ENCODE measurements at places on chromosomes 13 and 19.

DNA sequence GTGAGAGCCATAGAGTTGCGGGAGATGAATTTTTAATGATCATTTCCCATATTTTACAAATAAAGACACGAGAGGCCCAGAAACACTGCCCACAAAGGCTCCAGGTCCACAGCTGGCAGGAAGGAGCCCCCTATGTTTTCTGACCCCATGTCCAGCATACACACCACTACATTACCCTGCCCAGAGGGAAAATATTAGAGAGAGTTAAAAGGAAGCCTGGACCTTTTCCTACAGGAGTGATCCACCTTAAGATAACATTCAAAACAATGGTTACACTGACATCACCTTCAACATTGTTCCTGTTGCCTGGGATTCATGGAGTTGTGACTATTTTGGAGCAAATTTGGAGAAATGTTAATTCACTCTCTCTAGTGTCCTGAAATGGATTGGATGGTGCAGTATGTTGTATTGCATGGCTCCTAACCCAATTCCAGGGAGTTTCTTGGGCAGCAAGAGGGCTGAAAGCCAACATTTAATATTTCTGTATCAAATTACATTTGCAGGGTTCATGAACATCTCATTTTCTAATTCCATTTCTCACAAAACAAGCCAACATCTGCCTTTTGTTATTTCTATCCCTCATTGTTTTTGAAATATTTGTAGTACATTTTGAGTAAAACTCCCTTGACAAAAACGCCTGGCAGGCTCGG lies 172.5 kb downstream of the DLEU7 start:
- DNase-seq, result no peak

DNA sequence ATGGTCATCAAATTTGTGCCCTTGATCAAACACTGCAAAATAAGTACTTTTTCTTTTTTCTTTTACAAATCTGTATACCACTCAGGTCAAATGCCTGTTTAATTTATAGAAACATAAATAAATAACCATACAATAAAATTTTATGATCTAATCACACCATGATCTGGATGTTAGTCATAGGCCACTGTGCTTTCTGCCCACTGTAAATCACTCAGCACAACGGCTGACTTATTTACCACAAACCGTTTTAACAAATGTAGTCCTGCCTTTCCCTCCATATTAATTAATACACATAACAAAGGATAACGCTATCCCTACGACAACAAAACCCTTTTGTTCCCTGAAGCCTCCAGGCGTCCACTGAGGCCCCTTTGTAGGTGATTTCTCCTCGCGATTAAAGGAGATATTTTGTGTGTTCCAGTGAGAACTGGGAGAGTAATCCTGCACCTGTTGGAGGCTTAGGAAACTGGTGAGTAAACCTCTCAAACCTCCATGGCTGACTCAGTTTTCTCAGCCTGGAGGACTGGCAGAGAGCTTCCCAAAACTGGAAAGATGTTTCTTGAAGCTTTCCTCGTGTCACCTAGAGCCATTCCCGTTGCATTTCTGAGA lies 477.1 kb upstream of the SGCG start:
- DNase-seq, result no peak

- DNase-seq, result no peak
Measured at GRCh38 chr19:40446263-40446784, 2.2 kb upstream of the SERTAD3 start.

DNA sequence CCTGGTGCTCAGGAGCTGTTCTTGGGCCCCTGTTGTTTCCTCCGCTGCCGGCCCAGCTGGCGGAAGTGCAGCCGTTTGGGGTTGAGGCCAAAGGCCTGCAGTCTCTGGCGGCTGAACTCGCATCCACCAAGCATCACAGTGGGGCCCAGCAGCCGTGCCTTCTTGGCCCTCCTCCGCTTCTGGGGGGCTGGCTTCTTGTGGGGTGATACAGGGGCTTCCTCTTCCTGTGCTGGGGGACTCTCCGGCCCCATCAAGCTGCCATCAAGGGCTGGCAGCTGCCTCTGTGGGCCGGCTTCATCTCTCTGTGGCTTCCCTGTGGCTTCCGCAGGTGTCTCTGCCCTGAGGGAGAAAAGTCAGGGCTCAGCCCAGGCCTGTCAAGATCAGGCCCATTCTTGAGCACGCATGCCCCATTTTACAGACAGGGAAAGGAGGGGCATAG lies 10.3 kb downstream of the ATG4D start:
- DNase-seq, result peak; percentile 55

GRCh38 chr19:1169921-1170885 lies 3.9 kb downstream of the SBNO2 start:
- no peak for DNase-seq

- no peak for DNase-seq
Measured at GRCh38 chr13:39209731-39210531, 171.7 kb downstream of the NHLRC3 start.

GRCh38 chr13:110126391-110126961 lies 180.5 kb downstream of the COL4A1 start:
- DNase-seq, result no peak

DNA sequence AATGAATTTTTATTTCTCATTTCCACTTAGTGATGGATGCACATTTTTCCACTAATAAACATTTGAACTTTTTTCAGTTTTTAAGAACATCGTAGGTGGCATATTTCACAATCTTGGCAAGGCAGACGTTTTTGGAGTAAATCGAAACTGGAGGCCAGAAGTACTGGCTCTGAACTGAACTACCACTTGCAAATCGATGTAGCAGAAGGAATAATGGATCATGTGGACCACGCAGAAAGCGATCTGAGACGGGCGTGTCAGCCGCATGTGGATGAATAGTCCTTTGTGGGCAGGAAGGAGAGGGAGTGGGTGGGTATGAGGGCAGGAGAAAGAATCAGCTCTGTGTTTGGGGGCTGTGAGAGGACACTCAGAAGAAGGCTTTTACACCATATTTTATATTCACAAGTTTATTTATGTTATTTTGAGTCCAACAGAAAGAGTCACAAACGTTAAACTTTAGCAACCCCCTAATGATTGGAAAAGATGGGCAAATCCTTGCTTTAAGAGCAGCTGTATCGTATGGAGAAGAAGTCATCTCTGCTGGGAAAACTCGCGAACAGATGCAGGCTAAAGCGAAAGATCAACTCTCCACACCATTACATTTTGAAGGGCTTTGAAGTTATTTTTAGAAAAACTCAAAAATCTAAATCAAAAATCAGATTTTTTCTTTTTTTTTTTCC lies 90.5 kb downstream of the COL4A2 start:
- DNase-seq, result no peak

GRCh38 chr13:78286748-78287147 lies 316.6 kb downstream of the POU4F1 start:
- DNase-seq, result no peak

DNA sequence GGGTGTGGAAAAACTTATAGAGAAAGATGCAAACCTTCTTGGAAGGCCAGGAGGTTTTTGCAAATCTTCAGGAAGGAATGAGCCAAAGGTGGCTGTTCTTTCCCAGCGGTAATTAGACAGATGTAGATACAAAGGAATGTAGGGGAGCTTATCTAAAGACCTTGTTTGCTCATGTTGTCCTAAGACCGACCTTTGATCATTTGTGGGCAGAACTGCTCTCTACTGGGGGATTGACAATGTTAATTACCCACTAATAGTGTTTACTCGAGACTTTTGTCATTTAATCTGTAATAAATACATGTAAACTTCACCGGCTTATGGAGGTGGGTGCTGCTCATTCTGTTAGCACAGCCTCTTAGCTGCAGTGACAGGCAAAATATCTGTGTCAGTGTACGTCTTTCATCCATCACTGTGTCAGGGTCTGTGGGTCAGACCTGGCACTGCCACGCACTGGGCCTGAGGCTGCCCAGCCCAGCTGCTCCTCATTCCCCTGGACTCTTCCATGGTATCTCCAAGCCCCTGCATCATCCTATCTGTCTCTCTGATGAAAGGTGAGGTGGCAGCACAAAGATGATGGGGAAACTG lies 68.3 kb downstream of the ZNF431 start:
- no peak for DNase-seq

DNA sequence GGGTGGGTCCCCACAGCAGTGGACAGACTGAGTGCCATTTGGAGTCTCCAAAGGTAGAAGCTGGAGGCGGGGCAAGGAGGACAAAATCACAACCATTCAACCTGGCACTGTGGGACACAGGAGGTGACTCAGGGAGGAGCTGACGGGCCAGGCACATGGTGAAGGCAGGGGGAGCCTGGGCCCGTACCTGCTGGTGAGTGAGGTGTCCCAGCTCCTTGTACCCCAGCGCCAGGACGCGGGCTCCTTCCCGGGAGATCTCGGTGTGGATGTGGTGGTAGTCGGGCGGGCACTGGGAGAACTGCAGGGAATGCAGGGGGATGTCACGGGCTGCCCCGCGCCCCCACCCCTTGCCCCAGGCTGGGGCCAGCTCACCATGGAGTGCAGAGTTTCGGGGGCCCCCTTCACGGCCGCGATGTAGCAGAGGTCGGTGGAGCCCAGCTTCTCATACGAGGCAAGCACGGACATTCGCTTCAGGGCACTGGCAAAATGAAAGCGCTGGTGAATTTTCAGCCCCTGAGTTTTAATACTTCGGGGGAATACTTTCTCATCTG lies 9.8 kb downstream of the ATP13A1 start:
- DNase-seq, result no peak

GRCh38 chr13:43227721-43228120 lies 204.3 kb downstream of the DNAJC15 start:
- no peak for DNase-seq

GRCh38 chr13:44815623-44816022 lies 173.6 kb downstream of the NUFIP1 start:
- peak; percentile 61 for DNase-seq

- DNase-seq, result no peak
Measured at GRCh38 chr19:21705393-21705792, 62.0 kb downstream of the ZNF100 start.

GRCh38 chr19:30854207-30854606 lies 482.0 kb downstream of the ZNF536 start:
- DNase-seq, result no peak

DNA sequence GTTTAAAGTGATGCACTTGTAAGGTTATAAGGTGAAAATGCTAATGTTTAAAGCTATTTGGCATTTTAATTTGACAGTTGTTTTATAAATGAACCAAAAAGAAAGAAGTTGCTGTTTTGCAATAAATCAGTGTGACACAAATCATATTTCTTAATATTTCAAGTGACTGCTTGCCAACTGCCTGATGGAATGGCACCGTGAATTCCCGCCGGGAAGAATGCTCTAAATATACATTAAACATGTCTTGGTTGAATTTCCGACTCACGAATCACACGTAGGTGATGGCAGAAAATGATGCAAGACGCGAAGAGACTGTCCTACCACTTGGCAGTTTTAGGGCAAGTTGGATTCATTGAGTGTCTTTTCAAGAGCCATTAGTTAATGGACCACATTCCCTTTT lies 3.1 kb upstream of the GJB2 start:
- no peak for DNase-seq

DNA sequence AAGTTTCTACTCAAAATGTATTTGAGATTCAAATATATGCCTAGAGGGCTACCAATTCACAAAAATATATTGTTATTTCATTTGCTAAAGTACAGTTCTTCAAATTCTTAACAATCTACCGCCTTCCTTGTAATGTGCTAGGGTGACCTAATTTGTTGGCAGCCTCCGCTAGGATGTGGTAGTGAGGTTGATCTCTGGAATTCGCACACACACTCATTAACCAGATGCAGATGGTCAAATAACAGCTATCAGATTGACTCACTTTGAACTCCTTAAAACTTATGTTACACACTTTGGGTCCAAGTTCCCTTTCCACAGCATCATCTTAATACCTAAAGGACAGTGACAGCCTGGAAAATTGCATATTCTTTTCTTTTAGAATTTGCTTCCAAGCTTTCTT lies 367.3 kb downstream of the DCT start:
- no peak for DNase-seq

DNA sequence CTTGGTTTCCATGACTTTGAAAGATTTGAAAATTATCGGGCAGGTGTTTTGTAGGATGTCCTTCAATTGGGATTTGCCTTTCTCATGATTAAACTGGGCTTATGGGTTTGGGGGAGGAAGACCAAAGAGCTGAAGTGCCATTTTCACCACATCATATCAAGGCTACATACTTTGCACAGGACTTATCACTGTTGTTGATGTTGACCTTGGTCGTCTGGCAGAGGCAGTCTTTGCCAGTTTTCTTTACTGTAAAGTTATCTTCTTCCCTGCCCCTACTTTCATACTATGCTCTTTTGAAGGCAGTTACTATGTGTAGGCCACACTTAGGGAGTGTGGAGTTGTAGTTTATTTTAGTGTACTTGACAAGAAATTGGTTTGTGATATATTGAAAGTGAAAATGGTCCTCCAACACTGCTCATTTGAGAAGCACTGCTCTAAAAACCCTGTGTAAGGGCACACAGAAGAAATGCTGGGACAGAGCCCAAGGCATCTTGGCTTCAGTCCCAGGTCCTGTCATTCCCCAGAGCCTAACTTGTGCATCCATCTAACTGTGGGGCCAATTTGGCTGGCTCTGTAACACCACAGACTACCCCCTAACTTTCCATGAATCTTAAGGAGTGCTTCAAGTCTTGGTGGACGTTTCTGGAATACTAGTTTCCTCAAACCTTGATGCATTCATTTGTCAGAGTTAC lies 384.9 kb downstream of the KCNRG start:
- DNase-seq, result no peak

DNA sequence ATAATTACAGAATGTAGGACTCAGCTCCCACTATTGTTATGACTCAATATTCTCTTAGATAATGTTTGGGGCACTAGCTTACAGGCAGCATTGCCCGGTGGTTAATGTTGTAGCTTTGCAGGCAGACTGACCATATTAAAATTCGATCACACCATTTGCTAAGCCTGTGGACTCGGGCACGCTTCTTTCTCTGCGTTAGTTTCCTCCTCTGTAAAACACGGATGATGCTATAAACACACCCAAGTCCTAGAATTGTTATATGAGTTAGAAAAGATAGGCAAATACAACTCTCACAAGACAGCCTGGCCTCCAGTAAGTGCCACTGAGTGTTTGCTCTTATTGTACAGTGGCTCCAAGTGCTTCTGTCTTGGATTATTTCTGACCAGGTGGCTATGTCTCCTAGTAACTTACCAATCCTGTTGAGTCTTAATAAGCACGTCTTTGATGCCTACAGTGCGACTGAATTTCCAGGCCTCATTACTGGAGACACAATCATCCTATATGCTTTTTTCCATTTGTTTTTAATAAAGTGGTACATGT lies 50.0 kb upstream of the ALOX5AP start:
- DNase-seq, result no peak

GRCh38 chr13:24039621-24040475 lies 120.7 kb upstream of the SPATA13 start:
- DNase-seq, result no peak

GRCh38 chr13:29817604-29818378 lies 32.6 kb downstream of the UBL3 start:
- no peak for DNase-seq

DNA sequence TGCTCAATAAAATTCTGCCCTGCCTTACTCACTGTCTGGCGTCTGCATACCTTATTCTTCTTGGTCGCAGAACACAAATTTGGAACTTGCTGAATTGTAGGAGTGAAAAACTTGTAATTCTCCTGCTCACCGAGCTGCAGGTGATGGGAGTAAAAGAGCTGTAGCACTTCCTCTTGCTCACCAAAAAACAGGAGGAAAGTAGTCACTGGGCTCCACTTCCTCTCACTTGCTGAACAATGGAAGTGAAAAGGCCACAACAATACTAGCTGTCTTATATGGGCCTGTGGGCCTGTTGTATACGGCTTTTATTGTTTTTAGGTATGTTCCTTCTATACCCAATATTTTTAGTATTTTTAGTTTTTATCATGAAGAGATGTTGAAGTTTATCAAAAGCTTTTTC lies 978.7 kb downstream of the SLITRK5 start:
- no peak for DNase-seq

Data from T-helper 2 cell treated with Interferon-gamma antibody and Interleukin-4, amounts not matched to agents 5 μg/mL and 100 μg/mL, for 36 hours (primary cell).